Testis (tissue), 5 donors: ENCODE measurements at places on chromosomes 2 and 18. TPM values are rescaled to one million over a fixed set of nuclear protein-coding genes. Genes with fewer than 3 reads are reported as not detected.

Gene GALNT5
- total RNA-seq = 0.08 TPM

Gene ORMDL1
- total RNA-seq = 122 TPM

DNA sequence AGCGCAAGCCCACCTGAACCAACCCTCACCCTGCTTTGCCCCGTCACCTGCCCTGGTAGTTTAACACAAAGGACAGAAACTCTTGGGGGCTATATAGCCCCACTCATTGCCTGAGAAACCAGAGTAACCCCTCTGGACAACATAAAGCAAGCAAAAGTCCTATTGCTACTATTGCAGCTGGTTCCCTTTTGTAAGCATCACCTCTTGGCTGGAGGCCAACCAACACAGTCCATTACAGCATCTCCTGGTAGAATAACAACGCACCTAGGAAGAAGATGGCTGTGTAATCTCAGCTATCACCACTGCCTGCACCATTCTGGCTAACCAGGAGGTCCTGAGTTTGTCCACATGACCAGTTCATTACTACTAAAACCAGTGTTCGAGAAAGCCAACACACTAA lies 36.4 kb downstream of the FLACC1 start:
- DNase-seq = no peak

DNA sequence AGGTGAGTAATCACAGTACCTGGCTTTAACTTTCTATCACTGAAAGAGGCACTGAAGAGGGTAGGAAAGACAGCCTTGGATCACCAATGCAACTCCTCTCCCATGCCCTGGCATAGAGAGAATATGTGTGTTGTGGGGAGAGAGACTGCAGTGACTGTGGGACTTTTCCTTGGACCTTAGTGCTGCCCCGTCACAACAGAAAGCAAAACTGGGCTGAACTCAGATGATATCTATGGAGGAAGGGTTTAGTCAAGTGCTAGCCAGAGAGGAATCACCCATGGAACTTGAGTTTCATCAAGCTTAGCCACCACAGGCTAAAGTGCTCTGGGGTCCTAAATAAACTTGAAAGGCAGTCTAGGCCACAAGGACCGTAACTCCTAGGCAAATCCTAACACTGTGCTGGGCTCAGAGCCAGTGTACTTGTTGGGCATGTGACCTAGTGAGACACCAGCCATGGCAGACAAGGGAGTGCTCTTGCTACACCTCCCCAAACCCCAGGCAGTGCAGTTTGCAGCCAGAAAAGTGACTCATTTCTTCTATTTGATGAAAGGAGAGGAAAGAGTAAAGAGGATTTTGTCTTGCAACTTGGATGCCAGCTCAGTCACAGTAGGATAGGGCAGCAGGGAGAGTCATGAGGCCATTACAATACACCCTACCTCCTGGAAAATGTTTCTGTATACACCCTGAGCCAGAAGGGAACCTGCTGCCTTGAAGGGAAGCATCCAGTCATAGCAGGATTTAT lies 105.8 kb upstream of the SPOPL start:
- DNase-seq = no peak
